ENCODE measurements at places on chromosomes 13 and 19.
A peak's percentile ranks its signal among the peaks of the same experiment; 100 is the strongest.

GRCh38 chr13:67299751-67300150, 69.6 kb upstream of the PCDH9 start:
- DNase-seq = no peak

DNA sequence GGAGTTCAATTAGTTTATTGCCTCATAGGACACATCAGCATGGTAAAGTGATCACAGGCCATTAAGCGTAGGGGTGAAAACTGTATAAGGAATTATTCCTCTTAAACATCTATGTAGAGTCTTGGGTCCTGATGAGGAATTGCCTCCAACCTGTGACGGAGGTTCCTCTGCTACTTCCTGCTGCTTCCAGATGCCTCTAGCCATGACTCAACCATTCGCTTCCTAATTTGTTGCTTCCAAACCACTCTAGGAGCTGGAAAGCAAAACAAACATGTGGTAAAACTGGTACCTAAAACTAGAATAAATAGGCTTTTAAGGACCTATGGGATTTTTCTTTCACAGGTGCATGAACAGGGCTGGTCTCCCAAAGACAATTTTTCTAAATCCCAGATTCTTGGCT, 253.8 kb downstream of the KLF12 start:
- no peak for DNase-seq

- DNase-seq = no peak
Observed at GRCh38 chr13:112885782-112886268, 83.2 kb upstream of the MCF2L start.

DNA sequence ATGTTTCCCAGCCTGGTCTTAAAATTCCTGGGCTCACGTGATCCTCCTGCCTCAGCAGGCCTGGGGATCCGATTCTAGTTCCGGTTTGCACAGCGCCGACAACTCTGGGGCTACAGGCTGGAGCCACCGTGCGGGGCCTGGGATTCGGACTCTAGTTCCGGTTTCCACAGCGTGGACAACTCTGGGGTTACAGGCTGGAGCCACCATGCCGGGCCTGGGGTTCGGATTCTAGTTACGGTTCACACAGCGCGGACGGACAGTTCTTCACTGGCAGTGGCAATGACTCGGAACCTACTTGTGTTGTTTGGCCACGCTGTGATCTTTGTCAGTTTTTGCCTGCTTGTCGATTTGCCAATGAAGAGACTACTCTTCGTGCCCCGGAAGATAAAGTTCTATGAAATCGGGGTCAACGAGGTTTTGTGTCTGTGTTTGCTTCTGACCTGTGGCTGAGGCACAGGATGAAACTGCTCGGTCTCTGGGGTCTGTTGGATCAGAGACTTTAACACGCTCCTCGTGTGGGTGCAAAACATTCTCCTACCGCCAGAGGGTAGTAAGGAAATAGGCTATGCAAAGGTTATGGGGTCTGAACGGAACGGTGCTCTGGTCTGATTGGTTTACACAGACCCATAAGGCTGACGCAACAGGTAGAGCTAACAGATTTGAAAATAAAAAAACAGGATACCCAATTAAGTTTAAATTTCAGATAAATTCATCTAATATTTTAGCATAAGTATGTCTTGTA, 12.1 kb upstream of the ZSCAN1 start:
- DNase-seq = peak; percentile 67

DNA sequence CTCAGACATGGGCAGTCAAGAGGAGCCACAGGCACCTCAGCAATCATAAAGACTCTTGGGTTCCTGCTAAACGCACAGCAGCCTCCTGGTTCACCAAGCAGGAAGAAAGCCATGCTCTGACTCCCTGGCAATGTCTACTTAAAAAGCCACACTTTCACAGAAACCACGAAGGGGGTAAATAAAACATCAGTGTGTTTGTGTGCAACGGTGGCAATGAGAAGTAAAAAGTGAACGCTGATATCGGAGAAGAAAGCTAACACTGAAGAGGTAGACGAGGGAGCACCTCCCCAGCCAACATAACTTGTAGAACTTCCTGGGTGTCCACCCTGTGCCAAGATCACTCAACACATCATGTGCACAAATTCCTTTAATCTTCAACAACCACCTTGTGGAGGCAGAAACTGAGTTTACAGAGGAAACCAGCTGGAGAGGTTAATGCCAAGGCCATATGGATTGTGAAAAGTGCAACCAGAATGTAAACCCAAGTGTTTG, 30.2 kb downstream of the HSPH1 start:
- no peak for DNase-seq

GRCh38 chr13:97879646-97880310, 73.7 kb upstream of the IPO5 start:
- DNase-seq = no peak

DNA sequence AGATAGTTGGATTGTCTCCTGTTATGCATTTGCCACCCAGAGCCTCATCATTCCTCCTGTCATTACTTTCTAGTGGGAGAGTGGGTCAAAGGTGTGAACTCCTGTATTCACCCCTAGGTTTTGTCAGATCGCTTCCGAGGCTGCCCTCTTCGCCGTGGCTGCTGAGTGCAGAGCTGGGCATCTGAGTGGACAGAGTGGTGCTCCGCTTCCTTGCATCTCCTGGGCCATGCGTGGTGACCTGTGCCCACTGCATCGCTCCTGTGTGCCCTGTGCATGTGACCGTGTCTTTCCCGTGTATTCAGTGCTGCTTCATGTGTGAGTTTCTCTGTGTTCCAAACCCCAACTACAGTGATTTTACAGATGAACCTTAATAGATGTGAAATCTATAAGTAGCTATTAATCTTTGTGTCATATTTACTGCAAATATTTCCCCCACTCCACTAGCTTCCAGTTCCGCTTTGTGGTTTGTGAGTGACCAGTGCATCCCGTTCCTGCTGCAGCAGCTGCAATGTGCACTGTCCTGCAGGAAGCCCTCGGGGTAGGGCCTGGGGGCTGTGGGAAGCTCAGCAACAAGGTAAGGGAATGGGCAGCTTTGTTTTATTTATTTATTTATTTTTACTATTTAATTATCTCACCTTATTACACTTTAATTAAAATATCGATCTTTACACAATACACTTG, 53.1 kb downstream of the C13orf46 start:
- DNase-seq = no peak

- no peak for DNase-seq
Observed at GRCh38 chr13:49292742-49293486, 45.2 kb downstream of the CDADC1 start.

DNA sequence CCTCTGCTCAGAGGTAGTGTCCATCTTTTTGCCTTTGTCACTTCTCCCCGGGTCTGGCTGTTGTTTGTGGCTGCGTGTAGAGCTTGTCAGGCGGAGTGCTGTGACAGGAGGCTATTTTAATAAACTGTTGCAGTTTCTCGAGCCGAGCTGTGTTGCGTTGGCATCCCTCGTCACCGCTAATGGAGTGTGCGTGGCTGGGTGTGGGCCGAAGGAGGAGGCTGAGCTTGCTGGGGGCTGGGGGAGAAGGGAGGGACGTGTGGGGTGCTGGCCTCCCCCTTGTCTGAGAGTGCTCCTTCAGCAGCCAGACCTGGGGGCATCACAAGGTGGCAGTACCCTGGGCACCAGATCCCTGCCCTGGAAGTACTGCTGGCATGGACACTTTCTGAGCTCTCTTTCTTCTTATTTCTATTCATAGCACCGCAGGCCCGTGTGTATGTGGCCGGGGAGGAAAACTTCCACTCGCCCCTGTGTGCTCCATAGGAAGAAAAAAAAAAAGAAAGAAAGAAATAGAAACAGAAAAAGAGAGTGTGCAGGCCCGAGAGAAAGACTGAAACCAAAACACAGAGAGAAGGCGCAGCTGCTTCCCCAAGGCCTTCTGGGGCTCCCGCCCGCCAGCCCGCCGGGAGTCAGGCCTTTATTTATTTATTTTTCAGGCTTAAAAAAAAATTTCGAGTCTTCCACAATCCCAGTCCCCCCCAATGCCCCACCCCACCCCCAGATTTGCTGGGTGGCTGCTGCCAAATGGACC, 27.0 kb downstream of the NFIX start:
- no peak for DNase-seq

GRCh38 chr13:102402290-102402689, 442 bp upstream of the FGF14 start:
- no peak for DNase-seq

GRCh38 chr13:76439546-76439945, 446.7 kb downstream of the KCTD12 start:
- no peak for DNase-seq

- DNase-seq = peak; percentile 45
Observed at GRCh38 chr13:30615866-30616541, 1.7 kb upstream of the USPL1 start.

GRCh38 chr13:43122791-43123190, 99.4 kb downstream of the DNAJC15 start:
- no peak for DNase-seq

GRCh38 chr19:34744896-34745690, 11.1 kb downstream of the ZNF181 start:
- DNase-seq = no peak

GRCh38 chr13:39148513-39148961, 110.3 kb downstream of the NHLRC3 start:
- DNase-seq = no peak

DNA sequence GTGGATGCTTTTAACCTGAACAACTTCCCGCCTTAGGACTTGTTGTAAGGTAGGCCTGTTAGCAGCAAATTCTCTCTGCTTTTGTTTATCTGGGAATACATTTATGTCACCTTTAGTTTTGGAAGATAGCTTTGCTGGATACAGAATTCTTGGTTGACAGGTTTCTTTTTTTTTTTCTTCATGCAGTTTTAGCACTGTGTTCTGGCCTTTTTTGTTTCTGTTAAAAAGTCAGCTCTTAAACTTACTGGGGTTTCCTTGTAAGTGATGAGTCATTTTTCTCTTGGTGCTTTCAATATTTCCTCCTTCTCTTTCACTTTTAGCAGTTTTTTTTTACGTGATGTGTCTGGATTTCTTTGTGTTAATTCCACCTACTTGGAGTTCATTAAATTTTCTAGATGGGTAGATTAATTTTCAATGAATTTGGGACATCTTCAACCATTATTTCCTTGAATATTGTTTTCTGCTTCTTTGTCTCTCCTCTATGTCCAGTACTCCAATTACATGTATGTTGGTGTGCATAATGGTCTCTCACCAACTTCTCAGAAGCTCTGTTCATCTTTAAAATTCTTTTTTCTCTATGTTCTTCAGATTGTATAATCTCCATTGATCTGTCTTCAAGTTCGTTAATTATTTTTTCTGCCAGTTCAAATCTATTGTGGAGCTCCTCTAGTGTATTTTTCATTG, 188.2 kb upstream of the ZNF536 start:
- no peak for DNase-seq

GRCh38 chr13:40221460-40222201, 444.8 kb downstream of the FOXO1 start:
- peak; percentile 66 for DNase-seq

Measured in CD4-positive, alpha-beta T cell treated with Interleukin-1 beta for 1 hour (primary cell).